ENCODE measurements at places on chromosomes 4 and X.
A peak's percentile ranks its signal among the peaks of the same experiment; 100 is the strongest.

- H3K4me1 ChIP-seq, result peaks cover 35% of the 10 kb centered on the region
- H3K27me3 ChIP-seq, result peaks cover 8% of the 10 kb centered on the region
- H3K36me3 ChIP-seq, result no peaks in the 10 kb centered on the region
- H3K4me3 ChIP-seq, result no peak overlapping the region
Observed at GRCh38 chr4:1049591-1049905, 38.1 kb downstream of the FGFRL1 start.

GRCh38 chrX:110804446-110804845, 8.8 kb upstream of the CHRDL1 start:
- no peak overlapping the region for H3K4me3 ChIP-seq
- DNase-seq, result no peak
- no peaks in the 10 kb centered on the region for H3K4me1 ChIP-seq
- peaks cover 4% of the 10 kb centered on the region for H3K27me3 ChIP-seq
- H3K36me3 ChIP-seq, result no peaks in the 10 kb centered on the region

DNA sequence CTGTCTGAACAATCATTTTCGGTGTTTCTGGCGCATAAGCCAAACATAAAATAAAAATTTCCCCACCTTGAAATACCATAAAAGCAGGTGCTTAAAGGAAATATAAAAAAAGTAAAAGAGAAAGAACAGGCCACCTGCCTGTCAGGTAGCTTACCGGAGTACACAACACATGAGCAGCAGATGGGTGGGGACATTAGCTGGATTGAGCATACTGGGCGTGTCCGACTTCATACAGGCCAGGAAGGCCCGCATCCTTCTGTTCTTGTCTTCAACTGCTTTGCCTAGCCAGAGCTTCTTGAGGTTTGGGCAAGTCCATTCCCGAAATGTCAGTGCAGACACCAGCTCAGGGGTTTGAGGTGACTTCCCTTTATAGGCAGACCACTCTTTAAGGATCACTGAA, 66.7 kb downstream of the FAM120C start:
- no peak for DNase-seq
- no peaks in the 10 kb centered on the region for H3K4me1 ChIP-seq
- no peak overlapping the region for H3K4me3 ChIP-seq

- H3K27me3 ChIP-seq, result no peaks in the 10 kb centered on the region
- DNase-seq, result no peak
- H3K36me3 ChIP-seq, result peaks cover 36% of the 10 kb centered on the region
- H3K27ac ChIP-seq, result no peak overlapping the region
Observed at GRCh38 chr4:87333267-87333666, 10.6 kb upstream of the HSD17B13 start.

DNA sequence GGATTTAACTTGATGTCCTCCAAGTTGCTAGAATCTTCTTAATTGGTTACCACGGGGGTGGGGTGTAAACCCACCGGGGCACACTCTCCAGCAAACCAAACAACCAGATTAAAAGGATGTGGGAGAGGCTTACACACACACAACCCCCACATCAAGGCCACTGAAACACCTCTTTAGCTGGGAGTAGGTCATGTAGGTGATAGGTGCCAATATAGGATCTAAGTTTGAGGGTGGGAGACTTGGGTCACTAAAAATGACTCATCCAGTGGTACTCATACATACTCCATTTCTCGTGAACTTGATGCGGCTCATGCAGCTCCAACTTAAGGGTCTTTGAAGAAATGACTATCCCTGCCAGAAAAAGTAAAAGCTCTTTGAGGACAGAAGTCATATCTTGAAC, 20.5 kb upstream of the CD40LG start:
- no peak for DNase-seq
- no peaks in the 10 kb centered on the region for H3K36me3 ChIP-seq
- no peak overlapping the region for H3K4me3 ChIP-seq
- H3K27ac ChIP-seq, result no peak overlapping the region
- no peaks in the 10 kb centered on the region for H3K4me1 ChIP-seq
- no peaks in the 10 kb centered on the region for H3K27me3 ChIP-seq

- no peak for DNase-seq
- no peaks in the 10 kb centered on the region for H3K4me1 ChIP-seq
- no peak overlapping the region for H3K27ac ChIP-seq
- no peak overlapping the region for H3K4me3 ChIP-seq
- no peaks in the 10 kb centered on the region for H3K27me3 ChIP-seq
- H3K36me3 ChIP-seq, result no peaks in the 10 kb centered on the region
Observed at GRCh38 chrX:40177942-40178715, 80.4 kb upstream of the BCOR start.

DNA sequence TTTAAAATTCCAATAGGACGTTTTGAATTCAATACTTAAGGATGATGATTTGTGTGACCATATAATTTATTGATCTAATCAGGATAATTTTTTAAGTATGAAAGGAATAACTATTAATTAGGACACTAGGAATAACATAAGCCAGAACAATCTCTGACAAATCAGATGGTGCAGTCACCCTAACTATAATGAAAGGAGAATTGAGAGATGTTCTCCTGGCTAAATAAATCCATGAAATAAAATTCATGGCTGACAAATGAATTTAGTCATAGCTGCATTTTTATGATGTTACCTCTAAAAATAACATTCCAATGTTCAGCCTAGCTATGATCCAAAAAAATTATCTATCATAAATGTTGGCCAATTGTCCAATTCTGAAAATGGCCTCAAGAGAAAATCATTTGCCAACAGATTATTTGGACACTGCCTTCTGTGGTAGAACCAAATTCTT, 190.6 kb upstream of the NEIL3 start:
- no peak for DNase-seq
- H3K27me3 ChIP-seq, result no peaks in the 10 kb centered on the region
- no peak overlapping the region for H3K4me3 ChIP-seq
- no peaks in the 10 kb centered on the region for H3K4me1 ChIP-seq

DNA sequence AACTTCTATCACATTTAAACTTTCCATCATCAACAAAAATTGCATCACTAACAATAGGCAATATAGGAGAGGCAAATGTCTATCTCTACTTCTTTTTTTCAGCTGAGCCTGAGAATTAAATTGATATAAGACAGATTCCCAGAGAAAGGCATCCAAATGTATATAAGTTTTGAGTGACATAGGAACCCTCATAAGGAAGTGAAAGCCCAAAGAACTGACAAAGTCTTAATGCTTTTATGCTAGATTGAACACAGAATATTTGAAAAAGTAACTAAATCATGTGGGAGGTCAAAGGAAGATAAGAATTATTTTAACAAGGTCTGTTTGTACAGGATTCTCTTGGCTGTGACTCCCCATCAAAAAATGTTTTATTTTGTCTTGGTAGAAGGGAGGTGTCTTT, 714.9 kb downstream of the GRXCR1 start:
- H3K4me1 ChIP-seq, result no peaks in the 10 kb centered on the region
- no peak overlapping the region for H3K4me3 ChIP-seq
- no peaks in the 10 kb centered on the region for H3K27me3 ChIP-seq
- DNase-seq, result no peak
- no peaks in the 10 kb centered on the region for H3K36me3 ChIP-seq
- no peak overlapping the region for H3K27ac ChIP-seq

DNA sequence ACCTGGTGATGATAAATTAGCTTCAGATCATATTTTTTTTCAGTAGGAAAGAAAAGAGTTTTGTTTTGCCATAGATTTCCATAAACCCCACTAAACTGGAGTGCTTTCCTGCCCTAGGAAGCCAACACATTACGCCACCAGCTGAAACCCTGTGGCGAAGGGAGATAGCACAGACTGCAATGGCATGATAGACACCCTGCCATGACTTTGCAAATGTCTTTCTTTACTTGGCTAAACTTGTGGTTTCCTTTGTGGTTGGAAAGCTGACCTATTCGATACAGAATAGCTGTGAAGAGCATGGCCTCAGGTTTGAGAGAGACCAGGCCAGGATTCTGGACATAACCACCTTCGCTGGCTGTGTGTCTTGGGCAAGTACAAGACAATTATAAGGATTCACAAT, 19.1 kb downstream of the MFAP3L start:
- H3K36me3 ChIP-seq, result no peaks in the 10 kb centered on the region
- H3K27ac ChIP-seq, result no peak overlapping the region
- H3K4me1 ChIP-seq, result no peaks in the 10 kb centered on the region
- H3K27me3 ChIP-seq, result no peaks in the 10 kb centered on the region
- no peak for DNase-seq

- no peaks in the 10 kb centered on the region for H3K36me3 ChIP-seq
- no peak for DNase-seq
- H3K27me3 ChIP-seq, result no peaks in the 10 kb centered on the region
- H3K27ac ChIP-seq, result peak overlapping the region; percentile 12
Observed at GRCh38 chr4:94528792-94529451, 77.2 kb downstream of the PDLIM5 start.

- no peak overlapping the region for H3K4me3 ChIP-seq
- no peaks in the 10 kb centered on the region for H3K27me3 ChIP-seq
- no peak overlapping the region for H3K27ac ChIP-seq
Observed at GRCh38 chr4:96784336-96784735, 944.4 kb downstream of the PDHA2 start.

- H3K27me3 ChIP-seq, result no peaks in the 10 kb centered on the region
- H3K36me3 ChIP-seq, result no peaks in the 10 kb centered on the region
- H3K27ac ChIP-seq, result no peak overlapping the region
- DNase-seq, result no peak
- no peak overlapping the region for H3K4me3 ChIP-seq
Observed at GRCh38 chr4:90030202-90030601, 97.0 kb upstream of the CCSER1 start.

GRCh38 chr4:167274351-167274750, 40.1 kb upstream of the SPOCK3 start:
- H3K4me3 ChIP-seq, result no peak overlapping the region
- no peaks in the 10 kb centered on the region for H3K36me3 ChIP-seq
- no peak overlapping the region for H3K27ac ChIP-seq
- no peaks in the 10 kb centered on the region for H3K4me1 ChIP-seq

DNA sequence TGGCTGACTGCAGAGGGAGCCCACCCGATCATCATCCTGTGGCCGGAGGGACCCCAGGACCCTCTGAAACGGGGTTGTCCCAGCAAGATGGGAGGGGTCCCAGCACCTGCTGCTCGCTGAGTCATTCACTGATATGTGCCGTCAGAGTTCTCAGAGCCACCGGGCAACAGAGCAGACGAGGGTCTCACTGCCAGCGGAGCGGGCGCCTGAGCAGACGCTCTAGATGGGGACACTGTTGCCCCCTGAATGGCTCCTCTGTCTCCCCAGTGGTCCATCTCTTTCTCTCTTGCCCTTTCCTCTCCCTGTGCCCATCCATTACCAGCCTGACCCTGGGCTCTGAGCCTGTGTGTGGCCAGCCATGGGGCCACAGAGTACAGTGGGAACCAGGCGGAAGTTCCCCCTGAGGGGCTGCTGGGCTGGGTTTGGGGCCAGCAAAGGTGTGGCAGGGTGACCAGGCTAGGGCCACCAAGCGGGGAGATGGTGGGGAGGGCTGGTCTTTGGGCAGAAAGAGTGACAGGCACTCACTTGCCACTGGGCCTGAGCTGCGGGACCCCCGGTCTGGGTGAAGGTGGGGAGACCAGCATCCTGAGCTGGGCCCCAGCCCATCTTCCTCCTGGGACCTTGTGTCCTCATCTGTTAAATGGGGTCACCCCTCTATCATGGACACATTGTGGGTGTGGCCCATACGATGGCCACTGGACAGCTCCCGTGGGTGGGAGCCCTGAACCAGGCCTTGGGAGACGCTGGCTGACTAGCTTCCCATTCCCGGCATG, 90.9 kb downstream of the HMX1 start:
- H3K36me3 ChIP-seq, result no peaks in the 10 kb centered on the region
- DNase-seq, result no peak
- H3K27me3 ChIP-seq, result no peaks in the 10 kb centered on the region
- no peak overlapping the region for H3K27ac ChIP-seq
- H3K4me1 ChIP-seq, result no peaks in the 10 kb centered on the region
- no peak overlapping the region for H3K4me3 ChIP-seq

DNA sequence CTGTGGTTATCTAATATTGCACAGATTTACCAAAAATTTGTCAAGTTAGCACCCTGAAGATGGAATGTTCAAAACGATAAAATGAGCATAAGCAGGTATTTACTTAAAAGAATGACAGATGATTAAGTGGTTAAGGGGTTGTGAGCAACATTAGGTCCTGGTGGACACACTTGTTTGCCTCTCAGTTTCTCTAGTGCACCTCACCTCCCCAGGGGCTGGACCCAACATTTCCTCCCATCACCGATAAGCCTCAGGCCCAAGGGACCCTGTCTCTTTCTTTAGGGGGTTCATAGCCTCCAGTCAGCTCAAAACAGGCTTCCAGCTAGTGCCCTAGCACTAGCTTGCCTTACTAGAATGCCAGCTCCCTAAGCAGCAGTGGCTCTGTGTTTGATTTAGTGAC, 88.0 kb downstream of the ATP11C start:
- no peak for DNase-seq
- no peaks in the 10 kb centered on the region for H3K4me1 ChIP-seq
- H3K27me3 ChIP-seq, result no peaks in the 10 kb centered on the region
- no peak overlapping the region for H3K27ac ChIP-seq

DNA sequence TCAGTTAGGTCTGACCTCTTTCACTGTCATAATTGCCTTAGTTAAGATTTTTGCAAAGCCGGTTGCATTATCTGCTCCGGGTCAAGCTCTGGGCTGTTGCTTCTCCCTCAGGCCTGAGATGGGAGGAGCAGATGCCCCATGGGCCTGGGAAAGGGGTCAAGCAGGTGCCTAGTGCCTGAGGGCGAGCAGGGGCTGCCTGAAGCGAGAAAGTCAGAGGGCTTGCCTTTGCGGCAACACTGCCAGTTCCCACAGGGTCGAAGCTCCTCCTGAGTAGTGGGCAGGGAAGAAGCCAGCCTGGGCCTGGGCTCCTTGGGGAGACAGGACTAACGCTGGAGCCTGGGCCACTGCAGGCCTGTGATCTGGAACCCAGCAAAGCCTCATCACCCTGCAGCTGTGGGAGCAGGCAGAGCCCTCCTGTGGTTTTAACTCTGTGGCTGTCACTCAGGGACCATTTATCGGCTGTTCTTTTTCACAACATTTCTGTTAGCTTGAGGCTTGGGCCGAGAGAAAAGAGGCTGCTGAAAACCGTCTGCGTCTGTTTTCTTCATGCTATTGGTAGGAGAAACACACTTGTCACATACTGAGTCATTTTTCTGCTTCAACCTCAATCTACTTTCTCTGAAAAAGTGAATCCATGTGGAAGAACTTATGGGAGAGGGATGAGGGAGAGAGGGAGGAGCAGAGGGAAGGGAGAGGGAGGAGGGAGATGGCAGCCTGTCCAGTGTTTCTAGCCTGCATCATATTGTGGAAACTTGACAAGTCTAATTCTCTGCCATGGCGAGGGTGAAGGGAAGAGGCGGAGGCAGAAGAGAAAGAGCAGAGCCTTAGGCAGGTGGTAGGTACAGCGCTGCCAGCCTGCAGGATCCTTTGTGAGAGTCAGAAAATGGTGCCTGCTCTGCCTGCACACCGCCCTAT, 68.4 kb downstream of the RHOH start:
- no peaks in the 10 kb centered on the region for H3K27me3 ChIP-seq
- H3K27ac ChIP-seq, result no peak overlapping the region
- no peaks in the 10 kb centered on the region for H3K36me3 ChIP-seq

GRCh38 chr4:42350611-42351182, 46.6 kb upstream of the SHISA3 start:
- no peaks in the 10 kb centered on the region for H3K4me1 ChIP-seq
- DNase-seq, result no peak
- no peak overlapping the region for H3K4me3 ChIP-seq
- no peak overlapping the region for H3K27ac ChIP-seq
- no peaks in the 10 kb centered on the region for H3K36me3 ChIP-seq

- no peaks in the 10 kb centered on the region for H3K36me3 ChIP-seq
- no peak overlapping the region for H3K27ac ChIP-seq
- H3K4me3 ChIP-seq, result no peak overlapping the region
- H3K4me1 ChIP-seq, result no peaks in the 10 kb centered on the region
- H3K27me3 ChIP-seq, result no peaks in the 10 kb centered on the region
Observed at GRCh38 chrX:155966876-155967275, 30.6 kb upstream of the IL9R start.

- no peak overlapping the region for H3K4me3 ChIP-seq
- H3K27me3 ChIP-seq, result no peaks in the 10 kb centered on the region
- no peaks in the 10 kb centered on the region for H3K4me1 ChIP-seq
- no peak overlapping the region for H3K27ac ChIP-seq
- no peak for DNase-seq
Observed at GRCh38 chr4:104749062-104749461, 254.4 kb upstream of the CXXC4 start.
